ENCODE measurements at places on chromosomes 2 and 18.

DNA sequence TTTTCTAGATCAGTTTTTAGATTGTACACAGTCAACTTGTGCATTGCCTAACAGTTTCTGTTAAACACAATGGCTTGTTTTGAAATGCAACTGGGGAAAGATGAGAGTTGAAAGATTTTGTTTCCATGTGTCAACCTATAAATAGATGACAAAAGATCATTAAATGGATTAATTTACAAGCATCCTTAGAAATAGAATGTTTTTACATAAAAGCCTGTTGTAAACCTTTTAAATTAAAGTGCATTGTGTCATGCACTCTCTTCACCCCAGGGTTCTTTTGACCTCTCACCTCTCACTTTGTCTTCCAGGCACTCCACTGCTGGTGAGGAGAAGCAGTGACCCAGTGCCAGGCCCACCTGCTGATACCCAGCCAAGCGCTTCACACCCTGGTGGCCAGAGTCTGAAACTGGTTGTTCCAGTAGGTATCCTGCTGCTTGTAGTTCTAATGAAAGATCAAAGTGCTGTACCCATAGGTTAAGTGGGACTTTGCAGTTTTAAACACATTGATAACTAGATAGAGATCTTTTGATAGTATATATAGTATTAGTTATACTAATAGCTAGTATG is 502.1 kb downstream of the PARD3B start:
- no peaks in the 10 kb centered on the region for H3K4me1 ChIP-seq
- H3K4me3 ChIP-seq, result no peak overlapping the region
- H3K27me3 ChIP-seq, result no peaks in the 10 kb centered on the region

DNA sequence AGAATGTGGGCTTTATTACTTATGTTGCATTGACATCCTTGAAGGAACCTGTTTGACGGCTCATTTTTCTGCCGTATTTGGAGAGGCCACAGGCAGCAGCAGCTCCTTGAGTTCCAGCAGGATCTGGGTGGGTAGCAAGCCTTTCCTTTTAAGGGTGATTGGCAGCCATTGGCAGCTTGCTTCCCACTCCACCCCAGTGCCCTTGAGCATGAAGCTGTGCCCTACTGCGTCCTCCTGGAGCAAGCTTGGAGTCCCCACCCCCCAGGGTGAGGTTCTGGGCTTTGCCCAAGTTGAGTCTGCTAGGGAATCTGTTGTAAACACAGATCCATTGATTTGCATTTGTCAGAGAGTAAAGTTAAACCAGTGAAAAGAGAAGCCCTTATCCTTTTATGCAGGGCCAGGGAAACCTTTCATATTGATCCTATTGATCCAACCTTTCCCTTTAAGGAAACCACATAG is 9.2 kb downstream of the ONECUT2 start:
- no peak for DNase-seq
- peaks cover 9% of the 10 kb centered on the region for H3K27me3 ChIP-seq
- H3K27ac ChIP-seq, result no peak overlapping the region
- no peak overlapping the region for H3K4me3 ChIP-seq
- H3K4me1 ChIP-seq, result peaks cover 22% of the 10 kb centered on the region
- H3K36me3 ChIP-seq, result no peaks in the 10 kb centered on the region

- no peak overlapping the region for H3K4me3 ChIP-seq
- peaks cover 6% of the 10 kb centered on the region for H3K4me1 ChIP-seq
- H3K36me3 ChIP-seq, result no peaks in the 10 kb centered on the region
Observed at GRCh38 chr18:79169958-79170555, 100.9 kb downstream of the ATP9B start.

DNA sequence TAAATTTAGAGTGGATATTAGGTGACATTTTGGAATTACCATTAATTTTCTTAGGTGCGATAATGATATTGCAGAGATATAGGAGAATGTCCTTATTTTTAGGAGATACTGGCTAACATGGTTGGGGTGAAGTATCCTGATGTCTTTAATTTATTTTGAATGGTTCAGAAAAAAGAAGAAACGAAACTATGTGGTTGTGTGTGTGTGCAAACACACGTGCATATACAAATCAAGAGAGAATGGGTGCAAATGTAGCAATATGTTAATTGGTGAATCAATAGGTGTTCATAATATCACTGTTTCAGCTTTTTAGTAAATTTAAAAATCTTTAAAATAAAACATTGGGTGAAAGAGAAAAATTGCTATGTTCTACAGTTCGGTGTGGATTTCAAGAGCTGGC is 140.9 kb downstream of the DIS3L2 start:
- DNase-seq, result no peak
- H3K27ac ChIP-seq, result no peak overlapping the region
- no peaks in the 10 kb centered on the region for H3K27me3 ChIP-seq
- H3K4me3 ChIP-seq, result no peak overlapping the region
- no peaks in the 10 kb centered on the region for H3K36me3 ChIP-seq
